HCT116 (cell line): ENCODE measurements at places on chromosomes 2 and 18.

- no peak for DNase-seq
Observed at GRCh38 chr2:23145460-23145859, 239.5 kb upstream of the KLHL29 start.

- no peak for DNase-seq
Observed at GRCh38 chr2:214706986-214707385, 102.5 kb downstream of the BARD1 start.

DNA sequence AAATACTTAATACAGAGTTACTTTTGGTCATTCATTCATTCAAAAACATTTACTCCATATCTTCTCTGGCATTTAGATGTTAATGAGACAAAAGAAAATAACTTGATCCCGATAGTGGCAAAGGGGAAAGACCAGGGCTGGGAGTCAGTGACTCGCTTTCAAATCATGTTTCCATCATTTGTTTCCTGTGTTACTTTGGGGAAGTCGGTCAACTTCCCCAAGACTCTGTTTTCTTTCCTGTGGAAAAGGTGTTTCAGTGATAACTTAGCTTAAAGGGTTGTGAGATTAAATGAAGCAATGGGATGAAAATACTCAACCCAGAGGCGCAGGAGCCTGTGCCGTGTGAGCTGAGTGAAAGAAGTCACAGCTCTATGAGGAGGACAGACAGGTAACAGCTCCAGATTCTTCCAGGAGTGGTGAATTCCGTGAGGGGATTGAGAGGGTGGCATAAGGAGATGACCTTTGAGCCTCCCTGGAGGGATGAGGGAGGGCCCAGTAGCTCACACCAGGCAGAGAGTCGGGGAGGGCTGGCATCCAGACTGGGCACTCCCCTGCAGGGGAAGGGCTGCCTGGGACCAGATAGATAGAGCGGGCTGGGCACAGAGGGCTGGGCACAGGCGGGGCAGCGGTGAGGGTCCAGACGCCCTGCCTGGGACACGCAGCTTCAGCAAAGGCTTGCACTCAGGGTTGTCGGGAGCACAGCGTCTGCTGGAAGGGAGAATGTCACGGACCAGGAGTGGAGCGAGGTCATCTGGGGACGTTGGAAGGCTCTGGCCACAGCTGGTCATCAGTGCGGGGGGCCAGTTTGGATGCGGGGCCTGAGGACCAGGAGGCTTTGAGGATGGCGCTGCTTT, 70.1 kb downstream of the TSHZ1 start:
- DNase-seq, result no peak

- DNase-seq, result peak; percentile 22
Observed at GRCh38 chr2:203280428-203281064, 41.7 kb downstream of the CYP20A1 start.

DNA sequence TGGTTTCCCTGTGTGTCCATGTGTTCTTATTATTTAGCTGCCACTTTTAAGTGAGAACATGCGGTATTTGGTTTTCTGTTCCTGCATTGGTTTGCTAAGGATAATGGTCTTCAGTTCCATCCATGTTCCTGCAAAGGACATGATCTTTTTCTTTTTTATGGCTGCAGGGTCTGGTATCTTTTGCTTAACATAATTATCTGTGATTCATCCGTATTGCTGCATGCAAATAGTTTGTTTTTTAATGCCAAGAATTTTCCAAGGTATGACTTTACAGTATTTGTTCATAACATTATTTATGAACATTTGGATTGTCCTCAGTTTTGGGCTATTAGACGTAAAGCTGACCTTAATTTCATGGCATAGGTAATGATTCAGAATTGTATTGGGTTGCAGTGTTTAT, 17.8 kb downstream of the GIGYF2 start:
- no peak for DNase-seq

GRCh38 chr2:95048825-95049682, 23.5 kb downstream of the MAL start:
- no peak for DNase-seq

GRCh38 chr2:66495788-66496640, 61.1 kb downstream of the MEIS1 start:
- DNase-seq, result no peak

DNA sequence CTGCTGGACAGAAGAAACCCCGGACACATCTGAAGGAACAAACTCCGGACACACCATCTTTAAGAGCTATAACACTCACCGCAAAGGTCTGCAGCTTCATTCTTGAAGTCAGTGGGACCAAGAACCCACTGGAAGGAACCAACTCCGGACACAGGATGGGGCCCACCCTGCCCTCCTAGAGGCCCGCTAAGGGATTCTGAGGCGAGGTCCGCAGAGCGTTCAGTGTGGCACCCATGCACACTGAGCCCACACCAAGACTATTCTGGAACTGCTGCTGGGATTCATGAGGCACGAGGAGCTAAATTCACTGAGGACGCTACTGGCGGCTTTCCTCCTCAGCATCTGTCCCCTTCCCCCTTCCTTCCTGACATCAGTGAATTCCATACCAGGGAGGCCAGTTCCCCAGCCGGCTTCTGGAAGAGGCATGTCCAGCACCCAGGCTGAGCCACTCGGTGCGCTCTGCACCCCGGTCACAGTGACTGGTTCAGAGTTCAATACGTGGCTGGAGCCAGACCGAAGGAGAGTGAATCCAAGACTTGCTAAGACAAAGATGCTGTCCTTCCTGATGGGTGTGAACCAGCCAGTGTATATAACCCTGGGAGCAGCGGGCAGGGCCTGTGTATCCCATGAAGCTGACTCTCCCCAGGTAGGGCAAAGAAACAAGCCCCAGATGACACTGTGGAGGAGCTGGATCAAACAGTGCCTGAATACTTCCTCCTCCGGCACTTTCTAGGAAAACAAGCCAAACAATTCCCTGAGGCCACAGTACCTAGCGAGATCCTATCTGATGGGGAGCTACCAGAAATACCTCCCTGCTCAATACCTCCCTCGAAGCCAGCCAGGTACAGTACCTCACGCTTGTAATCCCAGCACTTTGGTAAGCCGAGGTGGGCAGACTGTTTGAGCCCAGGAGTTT, 11.1 kb downstream of the HDAC4 start:
- DNase-seq, result no peak

- no peak for DNase-seq
Observed at GRCh38 chr2:136129601-136130000, 11.7 kb upstream of the CXCR4 start.

- no peak for DNase-seq
Observed at GRCh38 chr2:8511868-8512612, 169.8 kb upstream of the ID2 start.

GRCh38 chr2:54967759-54968365, 82.4 kb downstream of the RTN4 start:
- DNase-seq, result no peak

DNA sequence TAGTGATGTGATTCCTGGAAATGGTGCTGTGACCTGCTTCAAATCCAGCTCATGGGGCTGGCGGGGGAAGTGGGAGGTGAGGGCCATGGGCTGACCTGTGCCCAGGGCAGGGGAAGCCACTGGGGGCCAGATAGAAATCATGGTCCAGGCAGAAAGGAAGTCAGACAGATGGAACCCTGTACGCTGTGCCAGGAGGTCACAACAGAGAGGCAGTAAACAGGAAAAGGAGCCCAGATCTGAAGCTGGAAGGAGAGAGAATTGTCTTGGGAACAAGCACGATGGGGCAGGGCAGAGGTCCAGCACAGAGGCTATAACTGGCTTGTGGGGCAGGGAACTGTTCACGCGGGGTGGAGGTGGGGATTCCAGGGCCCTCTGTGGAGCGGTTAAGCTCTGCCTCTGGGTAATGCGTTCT, 76.0 kb downstream of the RNF144A start:
- no peak for DNase-seq

DNA sequence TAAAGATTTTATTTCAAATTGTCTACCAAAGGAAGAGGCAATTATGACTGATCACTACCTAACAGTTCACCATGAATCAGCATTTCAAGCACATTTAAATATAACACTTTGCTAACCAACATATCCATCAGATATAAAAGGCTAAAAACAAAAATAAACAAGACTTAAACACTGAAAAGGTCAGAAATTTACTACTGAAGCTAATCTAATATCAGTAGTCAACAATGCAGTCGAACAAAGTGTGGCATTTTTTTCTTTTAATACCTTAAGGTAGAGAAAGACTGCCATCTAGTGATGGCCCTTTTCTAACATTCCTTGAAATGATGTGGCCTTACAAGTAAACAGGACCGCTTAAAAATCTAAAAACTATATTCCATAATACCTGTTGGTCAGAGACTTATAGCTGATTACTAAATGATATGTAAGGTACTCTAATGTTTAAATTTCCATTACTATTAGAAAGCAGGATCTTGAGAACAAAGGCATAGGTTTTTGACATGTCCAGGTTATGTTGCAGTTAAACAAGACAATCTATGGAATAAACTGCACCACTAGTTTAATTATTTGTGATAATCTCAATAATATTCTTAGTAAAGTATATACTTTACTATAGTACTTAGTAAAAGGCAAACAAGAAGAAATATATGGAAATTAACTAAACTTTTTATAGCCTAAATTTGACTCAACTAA, 80.0 kb downstream of the EXOC6B start:
- DNase-seq, result peak; percentile 48

DNA sequence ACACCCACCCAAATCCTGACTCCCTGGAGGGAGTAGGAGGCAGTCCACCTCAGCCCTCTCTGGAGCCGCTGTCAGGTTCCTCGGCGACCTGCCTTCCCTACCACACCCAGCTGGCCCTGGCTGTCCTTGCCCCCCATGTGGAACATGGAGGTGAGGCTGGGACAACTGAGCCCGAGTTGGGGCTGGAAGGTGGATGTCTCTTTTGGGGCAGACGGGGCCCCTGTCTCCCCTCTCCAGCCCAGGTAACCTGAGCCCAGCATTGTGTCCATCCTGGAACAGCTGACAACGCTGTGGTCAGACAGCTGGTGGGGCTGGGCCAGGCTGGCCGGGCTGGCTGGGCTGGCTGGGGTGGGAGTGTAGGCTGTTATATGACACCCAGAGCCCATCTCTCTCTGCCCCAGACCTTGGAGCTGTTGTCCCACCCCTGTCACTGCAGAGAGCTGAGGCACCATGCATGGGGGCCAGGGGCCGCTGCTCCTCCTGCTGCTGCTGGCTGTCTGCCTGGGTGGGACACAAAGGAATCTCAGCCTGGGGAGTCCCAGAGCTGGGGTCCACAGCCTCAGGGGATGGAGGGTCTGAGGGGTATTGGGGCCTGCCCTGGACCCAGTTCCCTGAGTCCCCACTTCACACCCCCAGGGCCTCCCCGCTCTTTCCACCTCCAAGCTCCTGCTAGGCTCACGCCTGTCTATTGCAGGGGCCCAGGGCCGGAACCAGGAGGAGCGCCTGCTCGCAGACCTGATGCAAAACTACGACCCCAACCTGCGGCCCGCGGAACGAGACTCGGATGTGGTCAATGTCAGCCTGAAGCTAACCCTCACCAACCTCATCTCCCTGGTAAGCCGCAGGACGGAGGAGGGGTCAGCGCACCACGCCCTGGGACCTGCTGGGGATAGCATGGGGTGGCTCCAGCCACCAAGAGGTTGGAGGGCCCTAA, at the start of gene CHRNG:
Gene CHRNG, plus strand, starts transcription at position 395 of the 934 bp plus-strand sequence. Its CDS starts 56 bp downstream, at position 451.
- no peak for DNase-seq

- DNase-seq, result no peak
Observed at GRCh38 chr2:25606892-25607291, 66.5 kb downstream of the DTNB start.

- DNase-seq, result no peak
Observed at GRCh38 chr2:149167941-149168340, 129.4 kb downstream of the LYPD6B start.

DNA sequence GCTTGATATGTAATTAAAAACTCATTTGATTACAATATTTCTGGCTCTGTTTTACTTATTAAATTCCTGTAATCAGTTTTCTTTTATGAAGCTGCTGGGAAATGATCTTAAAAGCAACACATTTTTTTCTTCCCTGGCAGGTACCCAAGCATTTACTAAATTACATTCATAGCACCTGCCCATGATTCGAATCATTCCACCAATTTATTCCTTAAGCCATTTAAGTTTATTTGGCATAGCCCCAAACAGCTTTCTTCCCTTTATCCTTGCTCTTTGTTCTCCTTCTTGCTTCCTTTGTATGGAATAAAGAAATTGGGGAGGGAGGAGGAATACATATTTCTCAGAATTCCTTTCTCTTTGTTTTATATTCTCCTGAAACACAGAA, 241.3 kb downstream of the AGPS start:
- DNase-seq, result no peak

- DNase-seq, result peak; percentile 73
Observed at GRCh38 chr2:181106789-181107627, 126.6 kb downstream of the UBE2E3 start.

GRCh38 chr2:82239176-82239575, 1934.6 kb upstream of the LRRTM1 start:
- DNase-seq, result no peak

GRCh38 chr18:48801728-48802542, 148.8 kb downstream of the SMAD7 start:
- no peak for DNase-seq

GRCh38 chr2:23549821-23550530, 165.0 kb downstream of the KLHL29 start:
- no peak for DNase-seq

GRCh38 chr2:104163611-104164130, 690.2 kb upstream of the POU3F3 start:
- DNase-seq, result no peak

DNA sequence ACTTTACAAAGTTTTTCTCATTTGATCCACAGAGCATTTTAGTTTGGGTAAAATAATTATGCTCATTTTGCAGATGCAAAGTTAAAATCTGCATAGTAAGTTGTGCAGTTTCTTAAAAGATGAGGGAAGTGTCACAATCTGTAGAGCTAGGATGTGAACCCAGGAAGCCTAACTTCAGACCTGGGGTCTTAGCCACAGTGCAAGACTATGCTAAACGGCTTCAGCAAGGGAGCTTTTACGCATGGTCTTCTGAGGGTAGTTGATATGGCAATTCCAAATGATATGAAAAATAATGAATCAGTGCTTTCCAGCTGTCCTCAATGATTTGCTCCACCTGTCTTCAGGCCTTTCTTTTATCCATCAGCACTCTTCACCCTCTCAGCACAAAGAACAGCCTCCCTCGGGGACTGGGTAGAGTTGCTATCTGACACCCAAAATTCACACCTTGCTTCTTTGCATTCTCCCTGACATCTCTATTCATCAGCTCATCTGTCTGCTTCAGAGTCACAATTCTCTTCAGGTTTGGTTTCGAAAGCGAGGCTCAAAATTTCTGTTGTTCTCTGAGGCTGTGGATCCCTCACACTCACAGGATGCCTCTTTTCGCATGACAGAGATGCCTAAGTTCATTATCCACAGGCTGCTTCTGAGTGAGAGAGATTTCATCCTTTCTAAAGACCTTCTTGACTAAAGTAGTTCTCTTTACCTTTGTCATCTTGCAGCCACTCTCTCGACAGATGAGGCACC, 302.5 kb downstream of the NRXN1 start:
- DNase-seq, result no peak

DNA sequence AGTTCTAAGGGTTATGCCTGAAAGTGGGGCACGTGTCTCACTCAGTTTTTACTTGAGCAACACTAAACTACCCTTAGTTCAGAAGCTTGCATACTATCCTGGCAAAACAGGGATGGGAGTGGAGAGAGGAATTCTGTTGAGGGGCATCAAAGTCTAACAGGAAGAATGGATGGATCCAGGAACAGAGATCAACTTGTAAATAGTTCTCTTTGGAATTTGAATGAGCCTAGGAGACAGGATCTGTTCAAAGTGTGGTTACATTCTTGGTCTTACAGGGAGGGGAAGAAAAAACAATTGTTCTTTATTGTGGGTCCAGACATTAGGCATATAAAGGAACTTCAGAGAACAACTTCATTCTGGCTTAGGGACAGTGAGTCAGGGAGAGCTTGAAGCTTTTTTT, 560.2 kb downstream of the CNTNAP5 start:
- no peak for DNase-seq
